ENCODE measurements at places on chromosomes 5 and 9. TPM values are rescaled to one million over a fixed set of nuclear protein-coding genes. Genes with fewer than 3 reads are reported as not detected.

ISOC1 gene
- total RNA-seq: 34.4 TPM

UBE2QL1 gene
- total RNA-seq: not detected

GALNT12 gene
- 0.87 TPM for total RNA-seq

IFNK gene
- total RNA-seq: 4.3 TPM

CORO2A gene
- 22.3 TPM for total RNA-seq

NFIL3 gene
- 6.0 TPM for total RNA-seq

FBXW2 gene
- total RNA-seq: 26.6 TPM

DOK3 gene
- 0.55 TPM for total RNA-seq

NCS1 gene
- 38.3 TPM for total RNA-seq

ABITRAM gene
- 10.8 TPM for total RNA-seq

PCDHA1 gene
- not detected for total RNA-seq

PCDHB7 gene
- not detected for total RNA-seq

SUSD3 gene
- 3.1 TPM for total RNA-seq
